ENCODE measurements at places on chromosomes 2 and 18.

GRCh38 chr18:13216711-13217465, 1.7 kb upstream of the LDLRAD4 start:
- no peak for DNase-seq

GRCh38 chr2:197908156-197908555, 103.8 kb downstream of the PLCL1 start:
- no peak for DNase-seq

- DNase-seq: no peak
These were observed 82.3 kb downstream of the INPP5D start for GRCh38 chr2:233142355-233142897.

DNA sequence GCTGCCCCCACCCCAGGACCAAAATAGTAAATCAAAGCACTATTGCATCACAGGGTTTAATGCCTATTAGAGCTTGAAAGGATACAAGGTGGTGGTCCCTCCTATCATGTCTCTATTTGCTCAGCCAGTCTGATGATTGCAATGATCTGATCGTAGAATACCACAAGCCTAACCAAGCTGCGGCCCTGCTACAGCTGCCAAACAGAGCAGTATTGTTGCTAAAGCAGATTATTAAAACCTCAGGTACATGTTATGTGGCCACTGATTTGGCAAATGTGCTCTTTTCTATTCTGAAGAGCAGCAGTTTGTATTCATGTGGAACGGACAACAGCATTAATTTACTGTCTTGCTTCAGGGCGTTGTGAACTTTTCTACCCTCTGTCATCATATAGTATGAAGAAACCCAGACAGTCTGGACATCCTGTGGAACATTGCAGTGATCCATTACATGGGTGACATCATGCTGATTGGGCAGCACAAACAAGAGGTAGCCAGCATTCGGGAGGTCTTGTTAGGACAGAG, 8.4 kb upstream of the VAPA start:
- DNase-seq: no peak

- DNase-seq: peak; percentile 48
These were observed 50.8 kb upstream of the UGP2 start for GRCh38 chr2:63790906-63791305.

DNA sequence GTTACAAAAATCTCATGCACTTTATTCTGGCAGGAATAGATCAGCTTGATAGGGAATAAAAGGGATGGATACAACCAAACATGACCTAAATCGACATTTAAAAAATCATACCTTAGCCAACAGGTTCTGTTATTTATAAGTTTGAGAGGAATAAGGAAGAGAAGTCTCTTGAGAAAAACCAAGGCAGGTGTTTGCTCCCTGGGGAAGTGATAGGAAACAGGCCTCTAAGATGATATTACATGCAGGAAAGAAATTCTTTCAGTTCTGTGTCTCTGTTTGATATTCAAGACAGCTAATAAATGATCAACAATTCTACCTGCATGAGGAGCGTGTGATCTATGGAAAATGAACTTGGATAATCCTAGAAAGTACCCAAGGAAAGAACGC, 184.8 kb upstream of the ZEB2 start:
- DNase-seq: no peak

- DNase-seq: no peak
These were observed 48.9 kb upstream of the EMILIN2 start for GRCh38 chr18:2797951-2798350.

- no peak for DNase-seq
These were observed 156.0 kb downstream of the SEPTIN10 start for GRCh38 chr2:109457794-109458193.

- no peak for DNase-seq
These were observed 139.6 kb downstream of the CTIF start for GRCh38 chr18:48678237-48679115.

DNA sequence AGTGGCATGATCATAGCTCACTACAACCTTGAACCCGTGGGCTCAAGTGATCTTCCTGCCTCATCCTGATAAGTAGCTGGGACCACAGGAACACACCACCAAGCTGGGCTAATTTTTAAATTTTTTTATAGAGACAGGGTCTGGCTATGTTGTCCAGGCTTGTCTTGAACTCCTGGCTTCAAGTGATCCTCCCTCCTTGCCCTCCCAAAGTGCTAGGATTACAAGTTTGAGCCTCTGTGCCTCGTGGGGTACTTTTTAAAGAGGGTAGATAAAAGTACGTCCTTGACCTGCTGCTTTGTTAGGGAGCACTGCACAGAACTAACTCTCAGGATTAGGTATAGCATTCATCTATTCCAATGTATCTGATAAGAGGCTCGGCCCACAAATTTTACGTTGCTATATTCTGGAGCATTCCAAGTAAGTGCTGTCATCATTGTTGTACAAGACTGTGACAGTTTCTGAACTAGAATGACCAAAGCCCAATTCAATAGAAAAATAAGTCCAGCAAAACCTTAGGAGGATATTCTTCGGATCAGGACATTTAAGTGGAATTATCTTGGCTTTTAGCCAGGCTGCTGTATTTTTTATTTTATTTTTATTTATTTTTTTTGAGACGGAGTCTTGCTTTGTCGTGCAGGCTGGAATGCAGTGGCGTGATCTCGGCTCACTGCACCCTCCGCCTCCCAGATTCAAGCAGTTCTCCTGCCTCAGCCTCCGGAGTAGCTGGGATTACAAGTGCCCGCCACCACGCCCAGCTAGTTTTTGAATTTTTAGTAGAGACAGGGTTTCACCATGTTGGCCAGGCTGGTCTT, 4.1 kb downstream of the MTCL1 start:
- DNase-seq: no peak

GRCh38 chr2:121118951-121119350, 166.1 kb downstream of the TFCP2L1 start:
- no peak for DNase-seq

DNA sequence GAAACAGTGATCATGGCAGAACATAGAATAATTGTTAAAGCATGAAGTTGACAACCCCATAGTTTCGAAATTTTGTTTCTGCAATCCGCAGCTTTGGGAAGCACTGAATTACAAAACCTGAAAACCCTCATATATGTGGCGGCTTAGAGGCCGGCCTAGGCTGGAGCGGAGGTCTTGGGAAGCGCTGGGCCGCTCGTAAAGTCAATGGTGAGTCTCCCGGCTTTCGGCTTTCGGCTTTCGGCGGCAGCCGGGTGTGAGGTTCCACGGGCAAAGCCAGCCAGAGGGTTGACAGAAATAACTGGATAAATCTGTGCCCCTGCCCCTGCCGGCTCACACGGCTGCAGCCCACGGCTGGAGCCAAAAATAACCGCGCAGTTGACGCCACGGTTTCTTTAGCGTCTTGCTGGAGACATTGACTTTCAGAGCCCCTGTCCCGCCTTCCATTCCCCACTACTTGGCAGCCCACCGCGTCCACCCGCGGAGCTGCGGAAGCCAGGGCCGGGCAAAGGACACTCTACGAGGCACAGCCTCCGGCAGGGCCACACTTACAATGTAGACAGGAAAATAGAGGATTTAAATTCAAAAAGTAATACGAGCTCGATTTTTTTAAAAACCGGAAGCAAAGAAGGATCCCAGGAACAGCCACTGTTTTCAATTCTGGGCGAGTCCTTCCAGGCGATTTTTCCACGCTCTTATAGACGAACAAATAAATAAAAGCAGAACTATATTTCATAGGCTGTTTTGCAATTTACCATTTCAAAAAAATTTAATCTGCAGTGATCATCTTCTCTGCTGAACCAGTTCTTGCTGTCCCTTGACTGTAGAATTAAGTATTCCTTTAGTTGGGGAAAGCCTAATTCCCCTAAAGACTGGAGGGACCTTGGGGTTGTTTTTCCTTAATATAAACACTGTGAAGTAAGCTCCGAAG, 28.3 kb upstream of the ATP6V1B1 start:
- DNase-seq: no peak

GRCh38 chr2:24745825-24746224, 47.4 kb downstream of the PTRHD1 start:
- no peak for DNase-seq

DNA sequence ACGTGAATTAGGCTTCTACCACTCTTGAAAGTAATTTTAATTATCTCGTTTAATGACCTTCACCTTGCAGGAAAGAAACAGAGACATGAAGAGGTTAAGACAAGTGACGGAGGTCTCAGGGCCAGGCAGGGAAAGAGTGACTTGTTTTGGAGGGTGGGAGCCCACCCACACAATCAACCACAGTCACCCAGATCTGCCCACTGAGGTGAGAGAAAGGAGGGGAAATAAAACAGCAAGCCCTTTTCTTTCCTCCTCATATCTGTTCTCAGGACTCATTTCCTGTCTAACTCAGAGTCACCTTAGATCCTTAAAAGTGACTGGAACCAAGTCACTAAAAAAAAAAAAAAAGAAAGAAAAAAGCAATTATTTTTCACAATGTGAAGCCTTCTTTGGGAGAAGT, 26.8 kb downstream of the ATP8B1 start:
- no peak for DNase-seq

GRCh38 chr18:48229552-48229981, 179.6 kb downstream of the ZBTB7C start:
- no peak for DNase-seq

- no peak for DNase-seq
These were observed 14.3 kb downstream of the B3GNT7 start for GRCh38 chr2:231409776-231410175.

- DNase-seq: no peak
These were observed 232.7 kb upstream of the REV1 start for GRCh38 chr2:99722476-99722875.

DNA sequence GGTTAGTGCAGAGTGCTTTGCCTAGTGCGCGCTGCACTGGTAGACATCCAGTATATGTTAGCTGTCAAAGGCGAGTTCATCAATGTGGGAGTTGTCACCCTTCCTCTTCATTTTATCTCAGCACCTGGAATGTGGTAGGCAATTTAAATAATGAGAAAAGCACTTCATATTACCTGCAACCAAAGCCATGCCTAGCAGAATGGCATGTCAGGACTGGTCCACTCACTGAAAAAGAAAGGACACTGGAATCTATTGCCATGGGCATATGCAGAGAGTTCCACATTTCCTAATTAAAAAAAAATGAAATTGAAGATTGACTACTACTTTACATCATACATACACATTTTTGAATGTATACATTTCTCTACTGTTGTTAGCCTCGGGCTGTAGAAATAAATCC, 139.6 kb downstream of the PAX3 start:
- DNase-seq: no peak

- DNase-seq: no peak
These were observed 67.1 kb downstream of the MALT1 start for GRCh38 chr18:58738322-58738721.

DNA sequence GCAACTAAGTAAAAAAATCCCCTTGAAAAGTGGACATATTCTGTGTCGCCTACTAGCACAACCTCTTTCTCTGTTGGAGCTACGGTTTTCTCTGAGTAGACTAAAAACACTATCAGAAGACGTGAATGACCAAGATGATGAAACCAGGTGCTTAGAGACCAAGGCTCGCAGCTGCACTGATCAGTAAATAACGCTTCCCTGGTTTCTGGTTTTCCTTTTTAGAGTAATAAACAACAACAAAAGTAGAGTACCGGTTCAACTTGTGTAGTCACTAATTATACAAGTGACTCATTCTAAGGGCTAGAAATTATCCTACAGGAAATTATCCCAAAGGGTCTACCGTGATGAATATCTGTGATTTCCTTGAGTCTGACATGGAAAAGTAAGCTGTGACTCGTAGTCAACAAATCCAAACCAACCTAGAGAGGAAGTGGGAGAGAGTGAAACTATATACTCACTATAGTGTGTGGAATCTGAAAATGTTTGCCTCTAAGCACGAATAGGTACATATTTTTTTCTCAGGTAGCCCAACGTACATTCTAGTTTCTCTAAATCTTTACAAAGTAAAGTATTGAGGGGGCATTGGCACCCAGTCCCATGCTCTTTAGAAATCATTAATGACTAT, 17.8 kb downstream of the RASGRP3 start:
- no peak for DNase-seq

DNA sequence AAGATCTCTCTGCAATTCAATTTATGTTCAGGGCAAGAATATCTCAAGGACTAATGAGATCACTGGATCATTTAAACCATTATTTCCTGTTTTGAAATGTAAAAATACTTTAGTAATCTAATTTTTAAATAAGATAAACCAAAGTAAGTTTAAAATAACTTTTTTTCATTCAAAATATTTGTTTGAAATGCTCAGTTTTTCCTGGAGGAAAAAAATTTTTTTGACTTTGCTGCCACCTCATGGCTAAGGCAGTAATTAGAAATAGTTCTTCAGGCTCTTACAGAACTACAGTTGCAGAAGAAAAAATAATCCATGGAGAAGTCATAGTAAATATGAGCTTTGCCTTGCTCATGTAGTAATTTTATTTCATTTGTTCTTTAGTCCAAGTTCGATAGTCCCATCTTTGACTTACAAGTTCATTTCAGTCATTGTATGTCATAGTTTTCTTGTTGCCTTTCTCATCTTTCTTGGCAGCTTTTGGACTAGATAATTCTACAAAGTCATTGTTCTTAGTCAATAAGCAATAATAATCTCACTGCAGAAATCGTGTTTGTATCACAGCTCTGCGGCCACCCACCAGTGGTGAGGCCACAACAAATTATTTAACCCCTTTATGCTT, 127.4 kb downstream of the DPP4 start:
- peak; percentile 3 for DNase-seq

- no peak for DNase-seq
These were observed 530.2 kb downstream of the DCC start for GRCh38 chr18:52869942-52870907.

GRCh38 chr2:176747506-176747905, 465.1 kb upstream of the HNRNPA3 start:
- DNase-seq: no peak

DNA sequence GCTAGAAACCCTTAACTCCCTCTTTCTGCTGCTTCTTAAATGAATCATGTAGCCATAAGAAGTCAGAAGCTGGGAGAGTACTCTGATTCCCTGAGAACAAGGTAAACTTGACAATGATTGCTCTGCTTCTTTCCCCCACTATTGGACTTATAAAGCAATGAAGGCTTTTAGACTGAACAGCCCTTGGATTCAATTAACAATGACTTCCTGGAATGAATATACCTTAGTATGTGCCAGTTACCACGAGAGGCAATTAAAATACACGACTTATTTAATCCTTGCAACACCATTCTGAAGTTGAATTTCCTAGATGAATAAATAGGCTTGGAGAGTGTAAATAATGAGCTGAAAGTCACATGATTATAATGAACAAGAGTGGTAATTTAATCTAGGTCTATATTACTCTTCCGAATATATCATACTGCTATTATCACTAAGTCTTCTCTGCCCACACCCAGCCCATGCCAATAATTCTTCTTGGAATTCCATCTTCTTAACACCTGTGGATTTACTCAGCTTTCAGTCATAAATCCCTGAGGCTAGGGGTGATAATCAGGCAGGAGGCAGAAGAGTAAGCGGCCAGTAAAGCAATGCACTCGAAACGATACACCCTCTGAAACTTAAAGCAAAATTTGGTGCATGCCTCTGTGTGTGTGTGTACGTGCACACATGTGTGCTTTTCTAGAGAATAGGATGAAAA, 170.2 kb downstream of the ATAD2B start:
- no peak for DNase-seq

DNA sequence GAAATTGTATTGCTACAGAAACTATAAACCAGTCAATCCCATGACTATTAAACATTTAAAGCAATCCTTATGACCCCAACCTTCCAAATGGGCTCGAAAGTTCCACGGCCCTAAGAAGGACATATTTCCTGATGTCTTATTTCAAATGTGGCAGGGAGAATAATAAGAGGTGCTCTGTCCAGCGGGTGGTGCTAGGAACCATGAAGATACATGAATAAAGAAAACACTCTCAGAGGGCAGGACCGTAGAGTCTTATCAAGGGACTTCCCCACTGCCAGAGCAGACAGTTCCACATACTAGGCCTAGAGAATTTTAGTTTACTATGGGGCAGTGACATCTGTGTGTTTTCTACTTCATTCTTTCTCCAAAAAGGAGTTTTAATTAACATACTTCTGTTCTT, 187.1 kb upstream of the PIK3C3 start:
- DNase-seq: peak; percentile 3

All from HTR-8/SVneo (cell line).